Vagina (tissue), 2 donors: ENCODE measurements at places on chromosomes 1 and 21. TPM values are rescaled to one million over a fixed set of nuclear protein-coding genes. Genes with fewer than 3 reads are reported as not detected.

DNA sequence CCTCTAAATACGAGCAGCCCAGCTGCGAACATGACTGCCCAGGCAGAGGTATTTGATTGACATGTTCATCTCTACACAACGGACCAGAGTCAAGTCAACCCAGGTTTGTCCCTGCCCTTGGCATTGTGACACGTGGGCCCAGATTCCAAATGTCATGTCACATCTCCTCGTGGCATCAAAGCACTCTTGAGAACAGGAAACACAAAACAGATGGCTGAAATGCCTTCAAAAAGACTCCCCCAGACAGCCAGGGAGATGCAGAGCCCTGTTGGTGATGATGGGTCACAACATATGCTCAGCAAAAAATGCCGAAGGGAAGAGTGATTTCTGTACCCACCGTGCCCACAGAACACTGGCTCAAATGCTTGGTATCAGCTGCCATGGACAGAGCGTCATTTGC, 337.8 kb upstream of the DAB1 start:
- no peak overlapping the region for H3K27ac ChIP-seq
- no peak overlapping the region for H3K4me3 ChIP-seq
- no peak for DNase-seq
- H3K27me3 ChIP-seq: no peaks in the 10 kb centered on the region
- no peaks in the 10 kb centered on the region for H3K36me3 ChIP-seq

DNA sequence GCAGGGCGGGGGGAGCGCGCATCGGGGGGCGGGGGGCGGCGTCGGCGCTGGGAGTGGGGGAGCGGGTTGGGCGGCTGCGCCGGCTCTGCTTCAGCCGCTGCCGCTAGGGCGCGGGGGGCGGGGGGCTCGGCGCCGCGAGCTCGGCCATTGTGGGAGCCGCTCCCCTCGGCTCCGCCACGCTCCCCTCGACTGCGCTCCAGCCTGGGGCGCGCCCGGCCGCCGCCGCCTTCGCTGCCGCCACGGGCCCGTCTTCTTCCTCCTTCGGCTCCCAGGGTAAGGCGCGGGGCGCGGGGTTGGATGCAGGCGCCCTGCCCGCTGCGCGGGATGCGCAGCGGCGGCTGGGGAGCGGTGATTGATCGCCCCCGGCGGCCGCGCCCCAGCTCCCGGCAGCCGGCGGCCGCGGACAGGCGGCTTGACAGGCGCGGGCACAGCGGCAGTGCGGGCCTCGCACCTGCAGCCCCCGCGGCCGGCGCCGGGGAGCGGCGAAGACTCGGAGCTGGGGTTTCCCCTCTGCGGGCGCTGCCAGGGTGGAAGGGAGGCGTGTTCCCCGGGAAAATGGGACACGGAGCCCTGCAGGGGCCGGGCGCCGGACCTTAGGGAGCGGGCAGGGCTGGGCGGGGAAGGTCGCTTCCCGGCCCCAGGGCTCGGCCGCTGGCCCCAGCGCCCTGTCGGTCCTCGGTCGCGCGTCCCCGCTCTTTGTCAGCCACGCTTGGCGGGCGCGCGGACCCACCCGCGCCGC, 55.3 kb downstream of the NDUFS5 start:
- H3K36me3 ChIP-seq: no peaks in the 10 kb centered on the region
- H3K27me3 ChIP-seq: no peaks in the 10 kb centered on the region
- peak overlapping the region; percentile 66 for H3K27ac ChIP-seq
- peaks cover 26% of the 10 kb centered on the region for H3K4me1 ChIP-seq

DNA sequence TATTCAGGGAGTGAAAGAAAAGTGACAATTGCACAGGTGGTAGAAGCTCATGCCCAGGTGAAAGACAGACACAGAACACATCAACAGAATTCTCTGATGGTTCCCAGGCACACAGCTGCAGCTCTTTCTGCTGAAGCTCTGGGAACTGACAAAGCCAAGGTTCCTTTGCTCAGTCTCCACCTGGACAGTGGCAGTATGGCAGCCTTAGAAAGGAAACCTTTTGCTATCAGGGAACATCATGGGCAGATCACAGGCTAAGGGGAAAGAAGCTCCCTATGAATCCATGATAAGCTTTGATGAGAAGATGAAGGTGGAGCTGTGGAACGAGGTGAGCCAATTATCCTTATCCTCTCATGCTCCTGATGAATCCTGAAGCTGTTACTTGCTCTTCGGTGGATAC, 1.2 kb downstream of the SPRR2B start:
- H3K36me3 ChIP-seq: no peaks in the 10 kb centered on the region
- H3K27ac ChIP-seq: no peak overlapping the region
- H3K4me3 ChIP-seq: no peak overlapping the region
- no peaks in the 10 kb centered on the region for H3K4me1 ChIP-seq

- peak overlapping the region; percentile 45 for H3K4me3 ChIP-seq
- H3K36me3 ChIP-seq: no peaks in the 10 kb centered on the region
- H3K27ac ChIP-seq: no peak overlapping the region
- H3K4me1 ChIP-seq: peaks cover 33% of the 10 kb centered on the region
Measured at GRCh38 chr1:3651026-3651929, 1.0 kb upstream of the TP73 start.

Gene TMEM240
- total RNA-seq: 3.9 TPM

DNA sequence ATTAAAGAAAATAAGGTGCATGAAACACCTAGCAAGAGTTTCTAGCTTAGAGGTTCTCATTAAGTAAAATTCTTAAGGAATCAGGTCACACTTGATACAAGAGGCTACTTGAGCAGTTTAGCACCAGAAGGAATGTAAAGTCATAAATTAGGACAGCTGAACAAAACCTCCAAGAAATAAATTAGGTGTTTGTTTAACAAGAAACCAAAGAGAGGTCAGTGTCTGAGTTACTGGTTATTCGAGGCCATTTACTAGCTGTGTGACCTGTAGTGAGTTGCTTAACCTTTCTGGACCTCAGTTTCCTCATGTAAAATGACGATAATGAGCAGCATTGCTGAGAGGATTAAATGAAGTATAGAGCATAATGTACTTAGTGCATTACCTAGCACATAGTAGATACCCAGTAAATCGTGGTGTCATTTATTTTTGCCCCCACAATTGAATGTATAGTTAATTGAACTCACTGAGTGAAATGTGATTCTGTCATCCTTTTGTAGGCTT, 908 bp upstream of the ELK4 start:
- DNase-seq: no peak
- H3K4me1 ChIP-seq: peaks cover 55% of the 10 kb centered on the region
- peak overlapping the region; percentile 98 for H3K27ac ChIP-seq
